ENCODE measurements at places on chromosomes 12 and 14.
A peak's percentile ranks its signal among the peaks of the same experiment; 100 is the strongest.

GRCh38 chr12:109346920-109347319 lies 780 bp upstream of the MYO1H start:
- no peak for DNase-seq

- DNase-seq, result no peak
Measured at GRCh38 chr12:25904442-25904841, 54.0 kb upstream of the RASSF8 start.

GRCh38 chr12:67080637-67081036 lies 188.5 kb upstream of the CAND1 start:
- no peak for DNase-seq

DNA sequence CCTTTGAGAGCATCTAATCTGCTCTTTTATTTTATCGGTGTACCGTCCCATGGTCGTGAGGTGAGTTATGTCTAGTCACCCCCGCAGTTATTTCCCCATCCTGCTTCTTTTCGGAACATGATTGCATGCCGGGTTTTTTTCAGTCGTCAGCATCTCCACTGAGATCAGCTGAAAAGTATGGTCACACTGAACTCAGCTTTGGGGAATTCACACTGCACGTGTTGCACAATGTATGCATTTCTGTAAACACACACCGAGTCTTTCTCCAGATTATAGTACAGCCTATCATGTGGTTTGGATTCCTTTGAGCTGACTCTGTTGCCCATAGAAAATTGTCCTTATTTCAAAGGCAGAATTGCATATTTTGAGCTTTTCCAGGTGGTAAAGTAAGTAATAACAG lies 24.6 kb downstream of the PLXNC1 start:
- DNase-seq, result no peak

- DNase-seq, result no peak
Measured at GRCh38 chr14:55366271-55366670, 45.4 kb downstream of the ATG14 start.

DNA sequence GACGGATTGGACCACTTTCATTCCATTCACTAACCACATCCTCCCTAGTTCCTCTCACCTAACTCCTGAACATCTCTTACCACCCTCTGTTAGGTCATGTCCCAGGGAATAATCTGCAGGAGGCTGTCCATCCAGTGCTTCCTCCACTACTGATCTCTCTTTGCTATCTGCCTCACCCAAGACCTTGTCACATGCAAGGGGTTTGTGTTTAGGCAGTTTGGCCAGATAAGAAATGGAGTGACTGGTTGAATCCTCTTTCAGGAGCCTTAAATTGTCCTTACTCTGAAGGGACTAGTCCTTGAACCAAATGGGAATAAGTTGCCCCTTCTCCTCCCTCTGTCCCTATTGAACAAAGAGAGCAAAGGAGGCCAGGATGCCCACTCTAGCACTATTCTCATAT lies 249.2 kb upstream of the BTG1 start:
- DNase-seq, result no peak

GRCh38 chr12:69062621-69063237 lies 129.8 kb upstream of the CPM start:
- DNase-seq, result no peak

DNA sequence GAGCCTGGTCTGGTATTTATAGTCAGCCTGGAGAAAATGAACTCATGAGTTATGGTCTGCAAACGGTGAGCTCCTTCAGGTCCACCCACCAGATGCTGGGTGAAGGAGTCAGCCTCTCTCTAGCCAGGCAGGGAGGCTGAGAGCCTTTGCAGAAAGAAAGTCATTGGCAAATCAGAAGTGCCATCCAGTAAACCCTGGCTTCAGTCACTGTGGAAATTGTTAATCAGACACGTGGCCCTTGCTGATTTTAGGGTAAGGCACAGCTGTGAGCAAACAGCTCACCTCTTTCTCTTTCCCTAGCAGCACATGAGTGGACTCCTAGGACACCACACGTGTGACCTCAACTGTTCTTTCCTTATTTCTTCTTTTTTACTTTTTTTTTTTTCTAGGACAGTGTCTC lies 44.9 kb downstream of the CHST11 start:
- no peak for DNase-seq

DNA sequence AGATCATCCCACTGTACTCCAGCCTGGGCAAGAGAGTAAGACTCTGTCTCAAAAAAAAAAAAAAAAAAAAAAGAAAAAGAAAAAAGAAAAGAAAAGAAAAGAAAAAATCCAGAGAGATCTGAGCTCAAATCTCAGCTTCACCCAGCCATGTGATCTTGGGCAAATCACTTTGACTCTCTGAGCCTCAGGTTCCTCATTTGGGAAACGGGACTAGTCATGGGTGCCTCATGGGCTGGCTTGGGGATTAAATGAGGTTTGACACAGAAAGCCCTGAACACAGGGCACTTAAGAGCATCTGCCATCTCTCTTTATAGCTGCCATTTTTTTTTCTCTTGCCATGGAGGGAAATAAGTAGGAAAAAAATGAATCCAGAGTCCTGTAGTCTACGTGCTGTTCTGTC lies 86.2 kb upstream of the MYL2 start:
- no peak for DNase-seq

GRCh38 chr14:49114161-49114893 lies 471.9 kb downstream of the RPS29 start:
- DNase-seq, result no peak

DNA sequence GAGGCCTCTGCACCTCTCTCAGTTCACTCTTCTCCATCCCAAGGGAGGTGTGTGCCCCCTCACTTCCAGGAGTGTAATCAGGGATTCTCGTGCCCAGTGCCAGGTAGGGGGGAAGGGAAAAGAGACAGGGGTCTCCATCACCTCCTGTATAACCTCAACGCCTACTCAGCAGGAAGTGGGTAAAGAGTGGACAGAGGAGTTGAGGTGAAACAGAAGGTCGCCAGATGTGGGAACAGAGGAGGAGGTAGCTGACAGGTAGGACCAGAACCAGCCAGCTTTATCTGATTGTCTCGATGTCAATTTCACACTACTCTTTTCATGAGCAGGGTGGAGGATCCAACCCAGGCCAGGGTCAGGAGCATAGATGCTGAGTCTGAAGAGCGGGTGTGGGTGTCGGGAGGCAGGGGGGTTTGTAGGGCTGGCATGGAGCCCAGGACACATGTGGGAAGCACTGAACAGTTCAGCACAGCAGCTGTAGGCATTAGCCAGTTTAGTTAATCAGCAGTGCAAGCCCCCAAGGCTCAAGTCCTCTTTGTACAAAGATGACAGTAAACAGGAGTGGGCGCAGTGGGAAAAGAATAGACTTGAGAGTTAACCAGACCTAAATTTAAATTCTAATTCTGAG lies 213.5 kb downstream of the PELI2 start:
- DNase-seq, result no peak

DNA sequence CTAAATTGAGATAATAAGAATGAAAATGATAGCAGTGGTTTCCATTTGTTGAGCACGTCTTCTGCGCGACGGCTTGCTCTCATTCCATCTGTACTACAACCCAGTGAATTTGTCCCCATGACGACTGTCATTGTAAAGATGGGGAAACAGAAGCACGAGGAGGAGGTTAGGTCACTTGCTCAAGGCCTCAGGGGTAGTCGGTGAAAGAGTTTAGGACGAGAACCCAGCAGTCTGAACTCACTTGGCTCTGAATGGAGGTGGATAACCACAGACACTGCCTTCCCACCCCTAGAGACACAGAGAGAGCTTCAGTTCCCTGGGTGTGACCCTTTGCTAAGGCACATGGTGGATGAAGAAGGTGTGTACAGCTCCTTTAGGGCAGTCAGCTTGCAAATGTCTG lies 30.9 kb upstream of the PLEKHG3 start:
- DNase-seq, result no peak

DNA sequence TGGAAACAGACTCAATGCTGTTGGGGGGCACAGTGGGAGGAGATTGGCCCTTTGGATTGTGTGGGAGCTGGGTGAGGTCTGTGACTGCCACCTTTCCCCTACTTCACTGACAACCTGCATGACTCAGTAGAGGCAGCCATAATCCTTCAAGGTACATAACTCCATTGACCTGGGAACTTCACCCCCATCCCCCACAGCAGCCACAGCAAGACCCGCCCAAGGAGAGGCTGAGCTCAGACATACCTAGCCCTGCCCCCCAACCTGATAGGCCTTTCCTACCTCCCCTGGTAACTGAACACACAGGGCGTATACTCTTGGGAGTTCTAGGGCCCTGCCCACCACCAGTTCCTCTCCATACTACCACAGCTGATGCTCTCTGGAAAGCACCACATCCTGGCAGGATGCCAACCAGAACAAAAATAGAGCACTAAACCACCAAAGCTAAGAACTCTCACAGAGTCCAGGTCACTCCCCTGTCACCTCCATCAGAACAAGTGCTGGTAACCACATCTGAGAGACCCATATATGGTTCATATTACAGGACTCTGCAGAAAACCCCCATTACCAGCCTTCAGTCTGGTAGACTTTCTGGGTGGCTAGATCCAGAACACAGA lies 703.9 kb downstream of the FSCB start:
- DNase-seq, result no peak

GRCh38 chr12:132593521-132593920 lies 16.9 kb downstream of the LRCOL1 start:
- no peak for DNase-seq

DNA sequence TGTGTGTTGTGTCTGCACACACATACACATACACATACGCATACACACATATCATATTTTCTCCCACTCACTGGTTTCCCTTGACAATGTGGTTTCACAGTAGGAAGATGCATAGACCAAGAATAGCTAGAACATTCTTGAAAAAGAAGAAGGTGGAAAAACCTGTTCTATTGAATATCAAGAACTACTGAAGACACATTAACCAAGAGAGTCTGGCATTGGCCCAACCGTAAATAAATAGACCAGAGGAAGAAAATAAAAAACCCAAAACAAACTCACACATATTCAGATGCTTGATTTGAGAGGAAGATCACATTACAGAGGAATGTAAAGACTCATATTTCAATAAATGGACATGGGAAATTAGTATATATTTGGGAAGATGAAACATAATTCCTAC lies 311.3 kb downstream of the FOXG1 start:
- no peak for DNase-seq

DNA sequence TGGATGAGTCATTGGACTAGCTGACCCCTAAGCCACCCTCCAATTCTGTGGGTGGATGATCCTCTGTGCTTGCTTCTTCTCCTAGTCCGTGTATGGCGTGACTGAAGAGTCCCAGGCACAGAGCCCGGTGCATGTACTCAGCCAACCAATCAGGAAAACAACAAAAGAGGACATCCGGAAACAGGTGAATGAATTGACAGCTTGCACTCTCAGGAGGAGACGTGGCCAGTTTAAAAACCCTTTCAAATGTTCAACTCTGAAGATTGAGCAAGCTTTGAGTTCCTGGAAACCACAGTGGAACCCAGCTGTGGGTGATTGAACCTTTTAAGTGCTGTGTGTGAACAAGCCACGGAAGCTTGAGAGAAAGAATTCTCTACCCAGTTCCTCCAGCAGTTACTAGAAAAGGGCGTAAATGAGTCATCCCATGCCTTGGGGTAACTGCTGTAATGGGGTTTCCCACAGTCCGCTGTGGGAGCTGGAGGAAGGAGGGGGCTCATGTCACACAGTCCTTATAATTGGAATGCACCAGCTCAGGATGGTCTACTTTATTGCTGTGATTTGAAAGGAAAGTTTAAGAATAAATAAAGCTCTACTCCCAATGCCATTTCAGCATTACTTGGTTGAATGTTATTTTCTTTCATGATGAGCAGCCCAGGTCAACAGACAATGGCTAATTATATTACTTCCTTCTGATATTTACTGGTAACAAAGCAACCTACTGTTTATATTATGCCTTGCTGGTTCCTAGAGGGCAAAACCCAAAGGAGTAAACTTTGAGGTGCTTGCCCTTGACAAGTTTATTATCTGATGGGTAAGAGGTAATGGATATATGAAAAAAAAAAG lies 417.0 kb downstream of the DPF3 start:
- no peak for DNase-seq

GRCh38 chr14:95523051-95523814 lies 6.8 kb upstream of the SYNE3 start:
- no peak for DNase-seq

GRCh38 chr12:57086493-57087009 lies 2.4 kb upstream of the NAB2 start:
- DNase-seq, result peak; percentile 64

GRCh38 chr14:74324931-74325361 lies 22.2 kb upstream of the ABCD4 start:
- DNase-seq, result no peak

GRCh38 chr14:84546236-84546635 lies 983.7 kb upstream of the FLRT2 start:
- DNase-seq, result no peak

GRCh38 chr12:19953734-19954133 lies 414.6 kb upstream of the PDE3A start:
- DNase-seq, result no peak

- DNase-seq, result no peak
Measured at GRCh38 chr12:51907083-51907855, at the start of gene ACVRL1. ACVRL1 (plus strand) TSS chr12:51907504; CDS start chr12:51912475, 4,971 bp downstream.

- DNase-seq, result no peak
Measured at GRCh38 chr12:100413001-100413400, 56.1 kb downstream of the SLC17A8 start.

GRCh38 chr14:83559721-83560120 lies 1970.2 kb upstream of the FLRT2 start:
- no peak for DNase-seq

DNA sequence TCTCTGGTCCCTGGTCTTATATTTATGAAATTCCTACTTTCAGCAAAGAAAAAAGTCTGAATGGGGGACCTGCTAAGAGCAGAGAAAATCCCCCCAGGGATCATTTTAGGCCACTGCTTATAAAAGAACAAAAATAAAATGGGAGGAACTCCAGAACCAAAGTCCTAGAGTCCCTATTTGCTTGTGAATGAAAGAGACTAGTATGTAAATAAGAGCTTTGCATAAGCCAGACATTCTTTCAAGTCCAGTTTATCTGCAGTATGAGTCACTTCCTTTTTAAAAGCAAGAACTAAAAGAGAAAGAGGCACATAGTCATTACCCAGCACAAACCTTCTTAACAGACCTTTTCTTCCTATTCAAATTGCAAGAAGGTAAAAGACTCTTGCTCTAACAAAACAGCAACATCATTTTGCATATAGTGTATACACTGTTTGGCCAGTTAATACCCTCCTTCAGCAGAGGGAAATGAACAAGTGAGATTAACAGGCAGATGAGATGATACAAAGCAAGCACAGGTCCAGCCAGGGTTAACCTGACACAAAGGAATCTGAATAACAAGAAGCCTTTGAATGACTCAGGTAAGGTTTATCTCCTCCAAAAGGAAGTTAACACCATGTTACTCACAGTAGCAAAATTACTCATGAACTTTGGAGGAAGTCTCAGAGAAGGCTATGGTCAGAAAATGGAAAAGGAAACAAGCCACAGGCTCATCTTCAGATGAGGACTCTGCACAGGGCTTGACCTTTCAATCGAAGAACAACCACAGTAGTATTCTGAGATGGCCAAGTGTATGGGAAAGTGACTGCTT lies 87.3 kb downstream of the PHLDA1 start:
- DNase-seq, result no peak

DNA sequence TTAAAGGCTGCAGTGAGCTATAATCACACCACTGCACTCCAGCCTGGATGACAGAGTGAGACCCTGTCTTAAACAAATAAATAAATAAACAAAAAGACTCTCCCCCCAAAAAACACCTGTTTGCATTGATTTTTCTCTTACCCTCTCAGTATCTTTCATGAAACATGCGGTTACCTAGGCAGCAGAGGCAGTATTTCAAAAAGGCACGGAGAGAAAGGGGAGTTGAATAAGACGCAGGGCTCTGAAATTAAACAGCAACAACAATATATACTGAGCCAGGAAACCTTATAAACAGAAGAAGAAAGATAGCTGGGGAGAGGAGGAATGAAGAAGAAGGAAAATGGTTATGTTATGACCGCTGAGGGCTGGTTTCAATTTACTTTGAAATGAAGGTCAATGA lies 277.6 kb downstream of the BTG1 start:
- DNase-seq, result no peak

Measured in right renal pelvis (tissue), 4 donors.